ENCODE measurements at places on chromosomes 2 and 18. TPM values are rescaled to one million over a fixed set of nuclear protein-coding genes. Genes with fewer than 3 reads are reported as not detected.

DNA sequence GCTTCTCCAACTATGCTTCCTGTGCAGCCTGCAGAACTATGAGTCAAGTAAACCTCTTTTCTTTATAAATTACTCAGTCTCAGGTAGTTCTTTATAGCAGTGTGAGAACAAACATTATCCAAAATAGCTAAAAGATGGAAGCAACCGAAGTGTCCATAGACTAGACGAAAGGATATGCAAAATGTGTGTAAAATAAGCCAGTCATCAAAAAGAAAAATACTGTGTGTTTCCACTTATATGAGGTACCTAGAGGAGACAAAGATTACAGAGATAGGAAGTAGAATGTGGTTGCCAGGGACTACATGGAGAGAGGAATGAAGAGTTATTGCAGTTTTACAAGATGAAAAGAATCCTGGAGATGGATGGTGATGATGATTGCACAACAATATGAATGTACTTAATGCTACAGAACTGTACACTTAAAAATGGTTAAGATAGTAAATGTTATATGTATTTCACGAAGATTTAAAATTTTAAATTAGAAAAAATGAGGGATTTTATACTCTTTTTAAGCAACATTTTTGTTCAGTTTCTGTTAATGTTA, 99.3 kb upstream of the FN1 start:
- no peak for DNase-seq

GRCh38 chr2:163859951-163860350, 124.1 kb upstream of the FIGN start:
- no peak for DNase-seq

- DNase-seq: no peak
Measured at GRCh38 chr2:49240608-49241007, 86.3 kb upstream of the FSHR start.

DNA sequence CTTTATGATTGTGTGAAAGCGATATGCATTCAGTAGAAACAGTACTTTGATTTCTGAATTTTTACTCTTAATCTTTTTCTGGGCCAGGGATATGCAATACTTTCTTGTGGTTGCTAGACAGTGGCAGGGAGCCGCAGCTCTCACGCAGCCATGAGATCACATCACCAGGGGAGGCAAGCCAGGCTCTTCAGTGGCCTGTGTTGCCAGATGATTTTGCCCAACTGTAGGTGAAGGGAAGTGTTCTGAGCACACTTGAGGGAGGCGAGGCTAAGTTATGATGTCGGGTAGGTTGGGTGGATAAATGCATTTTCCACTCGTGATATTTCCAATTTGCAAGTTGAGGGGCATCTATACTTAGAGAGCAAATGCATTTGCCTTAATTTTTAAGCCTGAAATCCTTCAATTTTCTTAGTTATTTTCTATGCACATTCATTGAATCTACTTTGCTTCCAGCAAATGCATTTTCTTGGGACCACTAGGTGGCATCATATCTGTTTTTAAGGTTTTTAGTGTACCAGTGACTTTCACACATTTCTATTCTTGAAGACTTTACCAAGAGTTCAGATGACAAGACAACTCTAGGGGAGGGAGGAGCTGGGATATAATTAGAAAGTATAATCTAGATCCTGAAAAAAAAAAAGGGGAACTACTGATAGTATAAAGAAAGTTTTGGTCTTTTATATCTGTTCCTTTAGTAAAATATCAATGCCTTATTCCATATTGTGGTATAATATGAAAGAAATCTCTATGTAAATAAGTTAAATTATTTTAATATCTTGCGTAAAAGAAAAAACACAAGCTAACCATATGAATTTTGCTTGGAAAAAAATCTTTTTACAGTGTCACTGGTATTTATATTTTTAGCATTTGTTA, 643.3 kb downstream of the SOCS6 start:
- no peak for DNase-seq

DNA sequence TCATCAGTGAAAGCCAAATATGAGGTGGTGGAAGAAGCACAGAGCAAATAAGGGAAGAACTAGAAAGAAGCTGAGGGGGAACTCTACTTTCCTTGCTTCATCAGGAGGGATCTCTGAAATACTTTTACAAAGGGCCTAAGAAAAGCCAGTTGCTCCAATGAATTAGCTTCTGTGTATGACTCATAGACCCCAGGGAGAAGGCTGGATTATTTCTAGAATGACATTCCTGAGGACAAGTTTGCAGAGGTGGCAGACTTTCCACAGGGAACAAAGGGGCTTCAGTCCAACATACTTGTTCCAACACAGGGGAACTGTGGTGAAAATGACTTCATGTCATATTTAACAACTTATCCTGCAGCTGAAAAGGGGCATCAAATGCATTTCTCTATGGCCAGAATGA, 29.0 kb downstream of the DOK1 start:
- DNase-seq: no peak

The CIB4 gene
- not detected for total RNA-seq
